ENCODE measurements at places on chromosomes 7 and 10.

DNA sequence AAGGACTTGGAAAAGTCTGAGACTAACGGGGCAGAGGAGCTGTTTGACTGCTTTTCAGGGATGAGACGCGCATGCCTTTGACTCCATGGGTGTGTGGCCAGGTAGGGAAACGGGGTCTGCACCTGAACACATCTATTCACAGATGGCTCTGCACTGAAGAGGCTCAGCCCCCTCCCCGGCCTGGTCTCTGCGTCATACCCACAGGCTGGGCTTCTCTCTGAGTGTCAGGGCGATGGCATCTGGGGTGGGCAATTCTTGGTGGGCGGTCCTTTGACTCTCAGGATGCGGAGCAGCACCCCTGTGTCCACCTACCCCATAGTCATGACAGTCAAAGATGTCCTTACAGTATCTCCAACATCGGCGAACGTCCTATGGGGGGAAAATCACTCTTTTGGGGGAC, 23.0 kb downstream of the PFKP start:
- DNase-seq = no peak

- DNase-seq = no peak
These were observed 12.1 kb downstream of the TAS2R40 start for GRCh38 chr7:143233816-143234532.

GRCh38 chr10:121900443-121901174, 27.2 kb downstream of the ATE1 start:
- no peak for DNase-seq

DNA sequence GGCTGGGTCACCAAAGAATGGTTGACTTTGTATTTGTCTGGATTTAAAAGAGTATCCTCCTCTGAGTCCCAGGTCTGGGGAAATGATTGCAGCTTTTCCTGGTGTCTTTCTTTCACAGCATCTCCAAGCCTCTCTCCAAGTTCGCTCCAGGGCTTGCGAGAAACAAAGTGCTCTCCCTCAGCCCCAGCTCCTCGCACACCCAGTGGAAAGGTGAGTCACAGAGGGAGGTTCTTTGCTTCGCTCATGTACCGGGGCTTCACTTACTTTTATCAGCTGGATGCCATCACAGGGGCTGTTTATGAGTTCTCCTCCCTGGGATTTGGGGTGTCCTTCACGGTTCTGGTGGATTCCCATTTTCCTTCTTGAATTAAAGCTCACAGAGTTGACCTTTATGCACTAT, 252.2 kb upstream of the PLPP4 start:
- no peak for DNase-seq

DNA sequence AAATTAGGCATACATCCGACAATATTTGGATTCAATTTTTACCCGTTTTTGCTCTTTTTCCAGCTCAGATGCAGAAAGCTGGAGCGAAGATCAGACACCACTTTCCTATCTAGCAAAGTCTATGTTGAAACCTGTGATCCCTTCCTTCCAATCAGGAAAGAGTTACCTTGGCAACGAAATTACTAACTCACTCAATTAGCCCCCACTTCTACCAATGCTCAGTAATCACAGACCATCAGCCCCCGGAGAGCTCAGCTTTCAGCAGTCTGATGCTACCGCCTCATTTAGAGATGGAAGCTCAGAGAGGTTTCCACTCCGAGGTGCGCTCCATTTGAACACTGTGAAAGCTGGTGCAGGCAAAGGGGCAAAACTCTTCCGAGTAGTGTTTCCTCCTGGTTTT, 6.7 kb downstream of the FRAT1 start:
- no peak for DNase-seq
